ENCODE measurements at places on chromosomes 7 and 10.

GRCh38 chr7:100486111-100486636, 2.4 kb downstream of the NYAP1 start:
- DNase-seq, result no peak

GRCh38 chr10:74641659-74642058, 184.7 kb upstream of the KAT6B start:
- DNase-seq, result no peak

GRCh38 chr10:5040010-5040673, 36.5 kb upstream of the AKR1C2 start:
- no peak for DNase-seq

DNA sequence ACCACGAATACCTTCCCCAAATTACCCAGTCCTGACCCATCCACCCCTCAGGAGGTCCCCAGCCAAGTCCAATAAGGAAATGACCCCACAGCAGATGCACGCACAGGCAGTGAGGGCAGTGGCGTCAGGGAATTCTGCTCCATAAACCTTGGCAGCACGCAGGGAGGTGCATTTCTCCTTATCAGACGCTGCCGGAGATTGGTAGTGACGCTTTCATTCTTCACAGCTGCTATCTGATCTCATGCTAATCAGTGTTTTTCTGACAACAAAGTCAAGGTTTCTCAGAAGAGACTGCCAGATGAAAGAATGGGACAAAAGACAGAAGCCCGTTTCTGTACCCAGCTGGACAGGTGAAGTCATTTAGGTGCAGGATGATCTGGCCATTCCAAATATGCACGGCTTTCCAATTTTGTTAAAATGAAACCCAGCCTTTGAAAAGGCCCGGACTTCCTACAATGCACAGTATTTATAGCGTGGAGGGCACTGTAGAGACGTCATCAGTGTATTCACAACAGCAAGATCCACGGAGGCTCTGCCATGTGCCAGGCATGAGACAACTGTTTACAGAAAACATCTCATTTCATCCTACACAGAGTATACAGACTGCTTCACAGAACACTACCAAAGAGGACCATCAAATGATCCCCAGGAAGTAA, 35.3 kb downstream of the DIP2C start:
- DNase-seq, result no peak

GRCh38 chr7:12583922-12584321, 13.4 kb downstream of the SCIN start:
- DNase-seq, result no peak

Measured in anterior cingulate cortex (tissue), 58 donors.